ENCODE measurements at places on chromosomes 2 and 18.
A peak's percentile ranks its signal among the peaks of the same experiment; 100 is the strongest.

GRCh38 chr2:165969227-165969626 is 15.7 kb upstream of the TTC21B start:
- DNase-seq, result no peak

DNA sequence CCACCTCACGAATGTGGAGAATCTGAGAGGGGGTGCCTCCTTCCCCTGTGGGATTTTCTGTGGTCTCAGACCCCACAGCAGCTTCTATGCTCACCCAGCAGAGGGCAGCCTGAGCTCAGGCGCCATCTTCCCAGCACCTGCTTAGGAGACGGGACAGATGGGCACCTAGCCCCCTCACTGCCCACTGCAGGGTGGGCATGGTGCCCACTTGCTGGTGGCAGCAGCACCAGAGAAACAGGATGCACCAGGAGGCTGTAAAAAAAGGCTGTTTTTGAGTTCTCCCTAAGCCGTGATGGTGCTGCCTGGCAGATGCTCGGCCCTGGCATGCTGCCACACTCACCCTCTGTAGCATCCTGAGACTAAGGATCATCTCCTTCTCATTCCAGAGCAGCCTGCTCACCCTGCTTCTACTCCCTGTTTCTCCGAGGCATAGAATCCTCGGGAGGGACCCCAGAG is 19.1 kb upstream of the SLC20A1 start:
- peak; percentile 30 for DNase-seq

GRCh38 chr2:99806758-99807157 is 316.9 kb upstream of the REV1 start:
- no peak for DNase-seq

- no peak for DNase-seq
Measured at GRCh38 chr2:190546734-190547133, 12.2 kb upstream of the NEMP2 start.

GRCh38 chr2:97546711-97547110 is 43.0 kb downstream of the ANKRD36B start:
- no peak for DNase-seq

GRCh38 chr2:237572021-237572741 is 5.8 kb downstream of the PRLH start:
- DNase-seq, result peak; percentile 53

DNA sequence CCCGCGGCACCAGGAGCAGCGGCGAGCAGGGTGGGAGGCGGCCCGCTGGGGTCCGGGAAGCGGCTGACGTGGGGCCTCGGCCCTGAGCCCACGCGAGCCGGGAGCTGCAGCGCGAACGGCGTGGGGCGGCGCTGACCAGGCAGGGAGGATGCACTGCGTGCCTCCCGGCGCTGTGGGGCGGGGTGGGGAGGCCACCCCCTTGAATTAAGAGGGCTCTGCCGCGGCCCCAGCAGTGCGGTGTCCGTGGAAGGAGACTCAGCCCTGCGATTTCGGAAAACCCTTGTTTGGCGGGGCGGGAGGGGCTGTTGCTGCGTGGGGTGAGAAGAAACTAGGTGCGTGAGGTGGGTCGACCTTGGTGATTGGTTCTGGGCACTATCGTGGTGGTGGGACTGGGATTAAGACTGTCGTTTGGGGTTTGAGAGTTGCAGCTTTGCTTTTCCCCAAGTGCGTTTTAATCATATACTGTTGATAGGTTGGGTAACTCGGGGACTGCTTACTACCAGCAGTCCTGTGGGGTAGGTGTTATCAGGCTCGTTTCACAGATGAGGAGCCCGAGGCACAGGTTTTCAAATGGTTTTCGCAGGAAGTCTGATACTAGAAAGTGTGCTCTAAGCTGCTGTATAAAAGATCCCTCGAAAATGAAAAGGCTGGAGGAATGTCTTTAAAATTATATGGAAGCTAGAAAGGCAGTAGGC is 722 bp downstream of the ACSL3 start:
- peak; percentile 8 for DNase-seq

DNA sequence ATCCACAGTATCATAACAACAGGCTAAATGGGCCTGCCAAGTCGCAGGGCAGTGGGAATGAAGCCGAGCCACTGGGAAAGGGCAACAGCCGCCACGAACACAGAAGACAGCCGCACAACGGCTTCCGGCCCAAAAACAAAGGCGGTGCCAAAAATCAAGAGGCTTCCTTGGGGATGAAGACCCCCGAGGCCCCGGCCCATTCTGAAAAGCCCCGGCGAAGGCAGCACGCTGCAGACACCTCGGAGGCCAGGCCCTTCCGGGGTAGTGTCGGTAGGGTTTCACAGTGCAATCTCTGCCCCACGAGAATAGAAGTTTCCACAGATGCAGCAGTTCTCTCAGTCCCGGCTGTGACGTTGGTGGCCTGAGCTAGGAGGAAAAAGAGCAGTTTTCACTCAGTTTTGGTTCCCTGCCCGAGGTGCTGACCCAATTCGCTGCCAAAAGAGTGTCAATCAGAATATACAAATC is 32.2 kb downstream of the KCTD18 start:
- no peak for DNase-seq

DNA sequence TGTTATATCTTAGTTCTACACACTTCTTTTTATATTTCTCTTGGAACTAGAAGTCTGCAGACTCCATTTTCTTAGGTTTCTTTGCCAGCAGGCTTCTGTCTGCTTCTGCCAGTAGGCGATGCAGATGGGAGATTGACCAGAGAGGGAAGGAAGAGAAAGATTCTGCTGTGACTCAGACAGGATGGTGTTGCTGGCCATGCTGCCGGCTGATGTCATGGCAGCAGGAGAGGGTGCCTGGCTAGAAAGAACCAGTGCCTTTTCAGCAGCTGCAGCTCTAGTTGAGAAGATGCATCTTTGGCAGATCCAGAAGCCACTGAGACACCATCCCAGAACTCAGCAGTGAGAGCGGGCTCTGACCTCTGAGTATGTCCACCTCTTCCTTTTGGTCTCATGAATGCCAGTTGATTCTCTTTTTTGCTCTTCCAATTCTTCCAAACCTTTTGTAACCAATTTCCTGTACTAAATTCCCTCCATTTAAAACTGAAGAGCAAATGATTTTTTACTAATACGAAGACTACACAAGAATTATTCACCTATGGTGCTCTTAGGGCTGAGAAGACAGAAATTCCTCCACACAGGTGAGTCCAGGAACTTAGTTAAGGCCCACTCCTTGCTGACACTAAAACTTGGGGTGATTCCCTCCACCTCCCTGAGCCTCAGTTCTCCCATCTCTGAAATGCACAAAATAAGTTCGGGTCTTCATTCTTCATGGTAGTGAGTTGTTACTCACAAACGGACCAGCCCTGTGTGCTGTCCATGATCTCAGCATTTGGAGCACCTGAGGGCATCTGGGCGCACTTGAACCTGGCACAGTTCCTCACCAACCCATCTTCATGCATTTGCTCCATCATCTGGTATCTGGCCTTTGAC is 200.7 kb downstream of the MYCN start:
- DNase-seq, result no peak

- no peak for DNase-seq
Measured at GRCh38 chr18:7545734-7546133, 21.4 kb upstream of the PTPRM start.

GRCh38 chr2:96505231-96505889 is at the start of gene NEURL3:
Gene NEURL3, minus strand, starts transcription at chr2:96505357. Its CDS starts 71 bp downstream, at chr2:96505286.
- DNase-seq, result no peak

- no peak for DNase-seq
Measured at GRCh38 chr2:189161894-189162293, 17.7 kb downstream of the COL5A2 start.

- DNase-seq, result no peak
Measured at GRCh38 chr18:48832938-48833700, 117.6 kb downstream of the SMAD7 start.

GRCh38 chr2:169486487-169486886 is 7.2 kb downstream of the BBS5 start:
- DNase-seq, result no peak

GRCh38 chr2:43495727-43496126 is 100.1 kb downstream of the THADA start:
- no peak for DNase-seq

DNA sequence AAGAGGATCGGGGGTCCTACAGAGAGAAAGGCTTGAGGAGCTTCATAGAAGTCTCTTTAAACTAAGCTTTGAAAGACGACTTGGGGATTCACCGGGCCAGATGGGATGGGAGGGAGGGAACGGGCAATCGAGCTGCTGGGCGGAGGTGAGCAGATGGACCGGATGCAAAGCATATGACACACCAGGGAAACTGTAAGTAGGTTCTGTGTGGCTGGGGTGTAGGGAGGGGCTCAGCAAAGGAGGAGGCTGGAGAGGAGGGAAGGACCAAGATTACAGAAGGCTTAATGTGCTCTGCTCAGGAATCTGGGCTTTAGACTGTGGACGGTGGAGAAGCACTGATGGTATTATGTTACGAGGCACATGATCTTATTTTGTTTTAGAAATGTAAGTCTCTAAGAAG is 131.5 kb downstream of the MAIP1 start:
- no peak for DNase-seq

DNA sequence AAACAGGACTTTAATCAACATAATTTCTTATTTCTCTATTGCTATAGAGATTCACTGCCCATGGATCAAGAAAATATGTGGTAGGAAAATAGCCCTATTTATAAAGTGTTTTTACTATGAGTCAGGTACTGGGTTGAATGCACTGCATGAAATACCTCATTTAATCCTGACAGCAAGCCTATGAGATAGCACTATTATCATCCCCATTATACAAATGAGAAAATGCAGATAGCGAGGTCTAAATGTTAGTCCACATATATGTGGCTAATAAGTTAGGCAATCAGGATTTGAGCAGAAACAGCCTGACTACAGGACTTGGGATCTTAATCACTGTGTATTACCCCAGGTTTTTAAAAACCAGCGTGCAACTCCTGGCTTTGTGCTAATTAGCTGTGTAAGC is 8.5 kb upstream of the LYPD1 start:
- no peak for DNase-seq

- DNase-seq, result no peak
Measured at GRCh38 chr2:217971166-217971565, 31.6 kb downstream of the TNS1 start.

DNA sequence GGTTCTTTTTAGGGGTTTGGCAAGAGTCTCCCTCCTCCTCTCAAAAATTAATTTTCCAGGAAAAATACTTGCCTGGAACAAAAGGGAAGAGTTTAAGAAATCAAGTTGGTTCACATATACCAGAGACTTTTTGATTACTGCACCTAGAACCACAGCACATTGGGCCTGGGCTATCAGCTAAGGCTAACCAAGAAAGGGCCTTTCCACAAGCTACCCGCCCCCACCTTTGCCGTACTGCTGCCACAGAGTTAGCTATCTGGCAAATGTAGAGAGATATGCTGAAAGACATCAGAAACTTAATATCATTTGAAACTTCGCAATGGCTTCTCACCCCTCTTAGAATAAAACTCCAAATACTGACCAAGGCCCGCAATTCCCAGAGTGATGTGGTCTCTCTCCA is 76.9 kb downstream of the AAK1 start:
- DNase-seq, result no peak

DNA sequence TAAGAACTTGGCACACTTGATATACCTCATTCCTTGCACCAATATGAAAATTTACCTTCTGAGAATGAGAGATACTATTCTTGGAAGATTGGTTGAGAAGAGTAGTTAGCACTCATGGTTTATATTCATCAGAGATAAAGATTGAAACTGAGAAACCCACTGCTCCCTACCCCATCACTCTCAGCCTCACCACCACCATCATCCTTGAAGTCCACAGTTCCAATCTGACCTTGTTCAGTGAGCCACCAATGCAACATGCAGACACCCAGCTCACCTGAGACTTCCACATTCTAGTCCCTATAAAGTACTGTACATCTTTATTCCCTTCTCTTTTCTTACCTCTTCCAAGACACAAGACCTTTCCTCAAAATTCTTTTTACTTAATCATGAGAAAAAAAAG is 869.0 kb downstream of the TRIB2 start:
- no peak for DNase-seq

DNA sequence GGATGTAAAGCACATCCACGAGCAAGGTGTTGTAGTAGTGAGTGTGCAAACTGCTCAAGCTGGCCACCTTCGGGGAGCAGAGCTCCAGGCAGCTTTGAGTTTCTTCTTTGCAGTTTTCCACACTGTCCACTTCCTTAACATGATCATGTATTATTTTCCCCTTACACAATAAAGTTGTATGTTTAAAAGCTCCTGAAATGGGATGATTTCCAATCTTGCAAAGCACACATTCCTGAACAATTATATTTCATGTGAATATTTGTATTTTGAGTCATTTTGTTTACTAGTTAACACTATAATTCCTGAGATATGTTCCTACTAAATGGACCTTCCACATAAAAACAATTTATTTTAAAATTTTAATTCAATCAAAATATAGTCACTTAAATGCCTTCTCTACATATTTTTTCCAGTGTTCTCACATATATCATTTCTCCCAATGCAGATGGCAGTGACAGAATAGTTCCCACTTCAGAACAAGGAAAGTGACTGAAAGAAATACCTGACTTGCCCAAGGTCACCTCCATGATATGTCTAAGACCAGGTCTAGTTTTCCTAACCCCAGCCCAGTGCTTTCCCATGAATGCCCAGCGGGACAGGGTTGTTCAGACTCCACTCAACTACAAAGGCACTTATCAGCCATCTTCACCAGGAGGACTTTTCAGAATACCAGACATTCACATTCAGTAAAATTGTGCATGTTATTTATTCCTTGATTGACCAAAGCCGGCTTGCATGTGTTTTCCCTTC is 5.5 kb downstream of the CYB5A start:
- no peak for DNase-seq

DNA sequence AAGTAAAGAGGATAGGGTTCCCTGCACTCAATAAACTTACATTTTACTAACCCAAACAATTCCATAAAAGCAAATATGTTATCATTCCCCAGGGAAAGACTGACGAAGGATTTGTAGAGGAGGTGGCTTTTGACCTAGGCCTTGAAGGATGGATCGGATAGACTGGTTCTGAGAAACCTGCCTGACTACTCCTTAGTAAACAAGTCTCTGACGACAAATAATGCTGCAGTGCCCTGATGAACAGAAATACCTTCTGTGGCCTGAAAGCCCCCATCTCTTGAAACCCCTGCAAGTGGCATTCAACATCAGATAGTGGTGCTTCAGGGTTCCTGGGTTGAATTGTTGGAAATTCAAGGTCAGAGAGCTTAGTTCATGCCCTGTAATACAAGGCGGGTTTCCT is 19.2 kb downstream of the PRKCE start:
- no peak for DNase-seq

DNA sequence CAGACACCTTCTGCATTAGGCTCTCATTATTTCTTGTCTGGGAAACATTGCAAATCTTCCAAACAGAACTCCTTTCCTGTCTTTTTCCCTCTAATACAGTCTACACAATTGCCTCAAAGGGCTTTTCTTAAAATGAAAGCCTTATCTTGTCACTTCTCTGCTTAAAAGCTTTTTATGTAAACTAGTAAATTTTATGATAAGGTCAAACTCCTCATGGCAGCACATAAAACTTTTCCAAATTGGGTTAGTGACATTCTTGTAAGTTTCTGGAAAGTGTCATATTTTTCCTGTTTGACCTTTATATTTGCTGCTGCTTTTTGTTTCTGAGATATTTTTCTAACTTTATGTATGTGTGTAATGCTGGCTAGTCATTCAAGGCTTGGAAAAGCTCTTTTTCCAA is 261.4 kb upstream of the KLHL14 start:
- no peak for DNase-seq

- DNase-seq, result no peak
Measured at GRCh38 chr2:66334237-66335029, 100.5 kb upstream of the MEIS1 start.
